NCI-H1436 treated with DMSO at 0.1 percent for 48 hours (cell line): ENCODE measurements at places on chromosomes 12 and 14.
A peak's percentile ranks its signal among the peaks of the same experiment; 100 is the strongest.

- DNase-seq: peak; percentile 63
These were observed 2.4 kb upstream of the NAB2 start for GRCh38 chr12:57086493-57087009.

DNA sequence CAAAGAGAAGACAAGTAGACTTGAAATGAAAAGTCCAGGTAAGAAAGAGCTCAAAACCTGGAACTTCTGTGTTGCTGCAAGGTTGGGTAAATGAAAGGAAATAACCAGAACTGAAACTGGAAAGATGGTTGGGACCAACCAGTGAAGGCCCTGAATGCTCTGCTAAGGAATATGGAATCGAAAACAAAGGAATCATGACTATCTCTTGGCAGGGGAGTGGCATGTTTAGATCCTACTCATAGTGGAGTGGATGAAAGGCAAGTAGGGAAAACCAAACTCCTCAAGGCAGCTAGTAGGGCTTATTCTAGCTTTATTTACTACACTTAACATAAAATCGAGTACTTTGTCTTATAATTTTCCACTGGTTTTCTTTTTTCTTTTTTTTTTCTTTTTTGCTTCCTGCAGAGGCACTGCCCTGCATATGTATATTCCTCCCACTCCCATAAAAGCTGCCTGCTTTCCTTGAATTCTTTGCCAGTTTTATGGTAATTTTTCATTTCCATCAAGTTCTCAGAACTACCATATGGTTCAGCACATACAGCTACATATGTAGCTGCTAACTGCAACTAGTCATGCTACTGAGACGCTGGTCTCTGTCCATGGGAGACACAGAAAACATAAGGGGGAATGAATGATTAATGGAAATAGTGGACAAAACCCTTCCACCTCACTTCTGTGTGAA is 247.1 kb upstream of the TMTC1 start:
- DNase-seq: no peak

GRCh38 chr12:120015313-120015712 is 26.3 kb downstream of the BICDL1 start:
- DNase-seq: no peak

GRCh38 chr12:49878021-49878420 is 25.7 kb downstream of the FAIM2 start:
- DNase-seq: no peak

GRCh38 chr12:45728630-45729232 is 775 bp upstream of the ARID2 start:
- DNase-seq: peak; percentile 66

DNA sequence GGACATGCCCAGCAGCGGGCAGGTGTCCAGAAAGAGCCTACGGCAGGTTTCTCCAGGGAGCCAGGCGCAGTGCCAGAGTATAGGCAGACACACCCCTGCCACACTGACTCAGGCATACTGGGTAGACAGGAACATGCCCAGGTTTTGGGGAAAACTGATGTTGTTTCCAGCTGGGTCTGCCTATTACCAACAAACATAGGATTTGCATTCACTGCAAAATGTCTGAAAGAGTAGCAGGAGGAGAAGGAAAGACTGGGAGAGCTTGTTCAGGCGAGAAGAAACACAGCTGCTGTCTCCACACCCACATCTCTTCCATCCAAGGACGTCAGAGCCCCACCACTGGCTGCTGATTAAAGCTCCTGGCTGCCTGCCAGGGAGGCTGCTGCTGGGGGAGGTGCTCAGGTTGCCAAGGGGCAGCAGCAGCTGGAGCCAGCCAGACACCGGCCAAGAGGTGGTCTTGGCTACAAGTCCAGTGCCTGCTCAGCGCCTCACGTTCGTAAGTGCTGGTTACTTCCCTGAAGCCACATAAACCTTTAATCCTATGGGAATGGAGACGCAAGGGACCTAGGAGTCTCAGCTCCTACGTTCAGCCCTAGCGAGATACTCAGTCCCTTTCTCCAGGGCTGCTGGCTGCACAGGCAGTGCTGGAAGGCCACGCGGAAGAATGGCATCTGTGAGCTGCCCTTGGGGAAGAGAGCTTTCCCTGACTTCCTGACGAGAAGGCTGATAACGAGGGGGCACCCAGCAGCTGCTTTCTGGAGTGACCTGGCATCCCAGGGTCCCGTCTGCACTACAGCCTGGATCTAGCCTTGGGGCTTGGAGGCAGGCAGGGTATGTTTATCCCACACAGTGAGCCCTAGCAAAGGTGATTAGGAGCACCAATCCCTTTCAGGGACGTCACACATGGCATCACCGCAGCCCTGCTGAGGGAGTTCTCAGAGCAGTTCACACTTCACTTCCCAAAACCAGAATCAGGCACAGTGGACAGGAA is 58.1 kb downstream of the PLEKHG3 start:
- DNase-seq: peak; percentile 49

DNA sequence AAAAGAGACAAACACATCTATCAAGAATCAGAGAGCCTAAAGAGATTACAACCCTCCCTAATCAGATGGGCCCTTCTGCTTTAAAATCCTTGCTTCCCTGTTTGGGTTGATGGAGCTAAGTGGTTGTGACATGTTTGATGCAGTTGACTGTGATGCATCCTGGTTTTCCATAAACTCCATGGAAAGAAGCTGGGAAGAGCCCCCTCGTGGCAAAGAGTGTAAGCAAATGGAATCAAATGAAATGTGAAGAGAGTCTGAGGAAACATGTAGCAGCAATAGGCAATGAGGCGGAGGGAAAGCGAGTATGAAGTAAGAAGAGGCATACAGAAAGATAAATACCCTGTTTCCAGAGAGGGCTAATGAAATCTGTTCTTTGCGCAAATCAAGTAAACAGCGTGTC is 70.4 kb upstream of the SLCO1C1 start:
- DNase-seq: no peak

- no peak for DNase-seq
These were observed 359.9 kb downstream of the RGS6 start for GRCh38 chr14:72291908-72292688.

- no peak for DNase-seq
These were observed 9.0 kb downstream of the ASIC1 start for GRCh38 chr12:50066402-50066801.

DNA sequence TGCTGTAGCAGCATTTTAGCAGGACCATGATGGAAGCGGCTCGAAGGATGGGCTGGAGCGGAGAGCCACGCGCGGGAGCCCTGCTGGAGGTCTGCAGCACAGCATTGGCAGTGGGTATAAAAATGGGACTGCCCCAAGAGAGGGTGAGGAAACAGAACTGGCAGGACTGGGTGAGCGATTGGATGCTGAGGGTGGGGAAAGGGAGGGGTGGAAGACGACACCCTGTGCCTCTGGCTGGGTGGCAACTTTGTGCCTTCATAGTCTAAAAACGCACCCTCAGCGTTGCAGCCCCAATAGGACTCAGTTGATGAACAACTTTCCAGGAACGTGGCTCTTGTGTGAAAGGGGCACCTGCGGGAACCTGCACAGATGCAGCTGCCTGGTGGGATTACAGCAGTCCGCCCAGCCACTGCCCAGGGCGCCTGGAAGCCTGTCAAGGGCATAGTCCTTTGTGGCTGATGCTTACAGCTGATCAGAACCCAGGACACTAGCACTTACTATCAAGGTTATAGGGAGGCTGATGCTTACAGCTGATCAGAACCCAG is 73.0 kb downstream of the NINJ2 start:
- DNase-seq: no peak

DNA sequence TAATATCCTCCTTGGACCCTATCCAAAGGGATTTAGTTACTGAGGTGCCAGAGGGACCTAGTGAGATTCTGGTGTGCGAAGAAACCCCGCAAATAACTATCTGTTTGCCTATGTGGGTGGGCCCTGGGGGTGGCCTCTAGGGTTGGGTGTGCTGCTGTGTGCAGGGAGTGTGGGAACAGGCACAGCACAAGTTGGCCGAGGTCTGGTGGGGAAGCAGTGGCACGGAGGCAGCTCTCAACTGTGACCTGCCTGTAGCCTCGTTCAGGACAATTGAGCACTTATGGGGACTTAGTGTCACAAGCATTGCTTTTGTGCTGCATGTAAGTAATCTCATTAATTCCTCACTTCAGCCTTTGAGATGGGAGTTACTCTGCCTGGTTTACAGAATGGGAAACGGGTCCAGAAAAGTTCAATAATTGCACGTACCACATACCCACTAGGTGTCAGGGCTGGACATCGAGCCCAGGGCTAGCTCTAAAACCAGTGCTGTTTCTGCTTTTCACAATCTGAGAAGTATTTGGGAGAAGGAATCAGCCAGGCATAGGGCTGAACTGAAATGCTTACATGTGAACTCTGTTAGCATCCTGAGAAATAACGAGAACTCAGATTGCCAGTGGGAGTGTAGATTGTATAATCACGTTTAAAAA is 58.8 kb downstream of the TECPR2 start:
- no peak for DNase-seq

DNA sequence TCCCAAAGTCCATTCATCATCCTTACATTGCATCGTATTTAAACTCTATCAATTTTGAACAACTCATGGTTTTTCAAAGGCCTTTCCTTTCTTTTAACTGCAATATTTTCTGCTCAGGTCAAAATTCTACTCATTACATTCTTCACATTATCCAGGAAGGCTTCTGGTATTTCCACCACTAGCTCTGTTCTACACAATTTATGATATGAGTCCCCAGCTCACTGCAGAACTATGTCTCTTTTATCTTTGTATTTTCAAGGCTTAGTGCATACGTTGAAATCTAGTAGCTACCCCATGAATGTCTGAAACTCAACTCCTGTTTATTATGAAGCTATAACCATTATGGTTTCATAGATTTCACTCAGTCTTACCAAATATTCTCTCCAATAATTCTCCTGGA is 282.9 kb downstream of the DUSP6 start:
- DNase-seq: no peak

GRCh38 chr12:107400686-107401447 is 284.7 kb upstream of the PWP1 start:
- no peak for DNase-seq

DNA sequence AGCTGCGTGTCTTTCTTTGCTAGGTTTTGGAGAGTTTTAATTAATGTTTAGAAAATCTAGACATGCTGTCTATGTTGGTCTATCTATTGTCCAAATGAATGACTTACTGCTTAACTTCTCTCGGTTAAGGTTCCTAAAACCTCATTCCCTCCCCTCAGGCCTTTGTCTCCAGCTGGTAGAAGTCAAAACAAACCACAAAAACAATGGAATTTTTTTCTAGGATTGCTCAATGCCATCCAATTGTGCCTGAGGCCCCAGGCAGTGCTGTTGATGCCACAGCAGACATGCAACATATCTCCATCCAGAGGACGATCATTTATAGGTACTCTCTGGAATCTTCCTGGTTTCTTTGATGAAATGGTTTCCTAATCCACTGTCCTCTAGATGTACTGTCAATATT is 448.2 kb upstream of the TBX3 start:
- DNase-seq: no peak

DNA sequence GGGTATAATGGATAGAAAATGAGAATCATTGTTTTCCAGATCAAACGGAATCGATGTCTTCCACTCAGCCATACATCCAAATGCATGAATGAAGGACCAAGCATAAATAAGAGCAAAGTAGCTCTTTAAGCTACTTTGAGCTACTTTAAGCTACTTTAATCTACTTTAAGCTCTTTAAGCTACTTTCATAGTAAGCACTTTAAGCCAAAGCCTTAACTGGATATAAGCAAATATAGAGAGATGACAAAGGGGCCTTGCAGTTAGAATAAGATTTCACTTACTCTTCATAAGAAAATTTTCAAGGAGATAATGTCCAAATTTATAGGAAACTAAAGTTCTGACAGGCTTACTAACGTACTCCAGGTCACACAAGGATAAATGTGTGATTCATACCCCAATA is 355.6 kb upstream of the KITLG start:
- DNase-seq: no peak

DNA sequence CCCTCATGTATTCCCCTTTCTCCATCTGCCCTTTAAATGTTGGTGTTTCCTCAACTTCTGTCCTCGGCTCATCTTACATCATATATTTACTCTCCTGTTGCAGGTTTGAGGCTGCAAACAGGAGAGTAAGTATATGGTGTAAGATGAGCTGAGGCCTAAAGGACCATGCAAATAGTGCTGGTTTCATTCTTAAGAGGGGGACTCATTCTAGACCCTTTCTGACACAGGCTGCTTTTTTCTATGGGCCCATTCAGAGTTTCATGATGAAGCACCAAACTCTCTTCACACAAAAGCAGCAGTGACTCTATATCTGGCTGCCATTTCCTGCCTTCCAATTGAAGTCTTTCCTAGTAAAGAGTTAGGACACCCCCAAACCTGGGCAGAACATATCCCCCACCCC is 218.5 kb downstream of the PHLDA1 start:
- DNase-seq: no peak

DNA sequence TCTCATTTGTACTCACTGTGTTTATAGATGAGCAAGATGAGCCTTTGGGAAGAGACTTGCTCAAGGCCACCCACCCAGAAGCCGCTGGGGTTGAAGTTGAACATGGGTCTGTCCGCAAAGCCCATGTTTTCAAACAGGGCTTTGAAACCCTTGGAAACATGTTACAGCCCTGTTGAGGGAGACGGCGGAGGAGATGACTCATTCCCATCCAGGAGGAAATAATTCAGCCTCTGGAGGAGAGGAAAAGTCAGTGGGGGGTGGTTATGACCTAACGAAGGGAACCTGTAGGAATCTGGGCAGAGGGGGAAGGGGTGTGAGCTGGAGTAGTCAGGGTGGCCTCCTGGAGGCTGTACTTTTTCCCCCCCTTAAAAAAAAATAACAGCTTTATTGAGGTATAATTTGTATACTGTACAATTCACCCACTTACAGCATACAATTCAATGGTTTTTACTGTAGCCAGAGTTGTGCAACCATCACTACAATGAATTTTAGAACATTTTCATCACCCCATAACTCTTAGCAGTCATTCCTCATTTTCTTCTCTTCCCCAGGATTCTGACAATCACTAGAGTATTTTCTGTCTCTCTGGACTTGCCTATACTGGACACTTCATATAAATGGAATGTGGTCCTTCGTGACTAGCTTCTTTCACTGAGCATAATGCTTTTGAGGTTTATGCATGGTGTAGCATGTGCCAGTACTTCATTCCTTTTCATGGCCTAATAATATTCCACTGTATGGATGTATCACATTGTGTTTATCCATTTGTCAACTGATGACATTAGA is 1.9 kb upstream of the RIN3 start:
- DNase-seq: no peak

DNA sequence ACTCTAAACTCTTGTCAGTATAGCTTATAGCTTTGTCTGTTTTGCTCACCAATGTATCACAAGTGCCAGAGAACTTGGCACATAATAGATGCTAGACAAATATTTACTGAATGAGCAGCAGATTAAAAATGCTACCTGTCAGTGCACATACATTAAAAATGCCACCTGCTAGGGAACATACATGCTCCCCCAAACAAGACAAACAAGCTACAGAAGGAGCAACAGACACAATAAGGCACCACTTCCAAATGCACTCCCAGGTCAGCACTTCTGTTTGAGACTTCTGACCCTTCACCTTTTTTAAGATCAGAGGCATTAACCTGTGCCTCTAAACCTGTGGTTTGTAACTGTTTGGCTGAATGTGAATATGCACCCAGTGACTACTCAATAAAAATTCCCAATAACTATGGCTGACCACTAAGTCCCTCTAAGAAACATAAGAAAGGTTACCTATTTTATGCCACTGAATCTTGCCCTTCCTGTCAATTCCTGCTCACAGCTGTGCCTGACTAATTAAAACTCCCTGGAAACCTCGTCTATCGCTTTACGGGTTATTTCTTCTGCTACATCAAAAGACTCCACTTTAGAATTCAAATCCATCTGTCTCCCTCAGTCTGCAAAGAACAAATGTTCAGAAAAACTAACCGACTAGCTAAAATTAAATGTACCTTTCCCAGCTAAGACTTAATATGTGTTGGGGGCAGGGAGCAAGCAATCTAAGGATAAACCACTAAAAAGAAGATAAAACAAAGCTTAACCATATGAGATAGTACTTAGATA is 41.0 kb downstream of the HECTD4 start:
- DNase-seq: no peak

GRCh38 chr12:121383601-121384021 is 16.3 kb upstream of the RNF34 start:
- DNase-seq: no peak
